ENCODE measurements at places on chromosomes 1 and 21.

DNA sequence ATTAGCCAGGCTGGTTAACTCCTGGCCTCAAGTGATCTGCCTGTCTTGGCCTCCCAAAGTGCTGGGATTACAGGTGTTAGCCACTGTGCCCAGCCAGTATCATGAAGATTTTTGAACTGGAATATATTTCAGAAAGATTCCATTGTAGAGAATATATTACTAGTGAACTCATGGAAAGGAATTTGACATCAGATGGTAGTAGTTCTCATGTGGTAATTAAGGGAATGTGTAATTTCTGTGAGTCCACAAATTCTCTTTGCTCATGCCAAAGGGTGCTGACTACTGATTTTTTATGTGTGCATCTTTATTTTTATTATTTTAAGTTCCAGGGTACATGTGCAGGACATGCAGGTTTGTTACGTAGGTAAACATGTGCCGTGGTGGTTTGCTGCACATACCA is 10.4 kb downstream of the DTL start:
- DNase-seq = no peak

- DNase-seq = peak; percentile 55
Observed at GRCh38 chr1:92482665-92483609, 3.8 kb downstream of the GFI1 start.

DNA sequence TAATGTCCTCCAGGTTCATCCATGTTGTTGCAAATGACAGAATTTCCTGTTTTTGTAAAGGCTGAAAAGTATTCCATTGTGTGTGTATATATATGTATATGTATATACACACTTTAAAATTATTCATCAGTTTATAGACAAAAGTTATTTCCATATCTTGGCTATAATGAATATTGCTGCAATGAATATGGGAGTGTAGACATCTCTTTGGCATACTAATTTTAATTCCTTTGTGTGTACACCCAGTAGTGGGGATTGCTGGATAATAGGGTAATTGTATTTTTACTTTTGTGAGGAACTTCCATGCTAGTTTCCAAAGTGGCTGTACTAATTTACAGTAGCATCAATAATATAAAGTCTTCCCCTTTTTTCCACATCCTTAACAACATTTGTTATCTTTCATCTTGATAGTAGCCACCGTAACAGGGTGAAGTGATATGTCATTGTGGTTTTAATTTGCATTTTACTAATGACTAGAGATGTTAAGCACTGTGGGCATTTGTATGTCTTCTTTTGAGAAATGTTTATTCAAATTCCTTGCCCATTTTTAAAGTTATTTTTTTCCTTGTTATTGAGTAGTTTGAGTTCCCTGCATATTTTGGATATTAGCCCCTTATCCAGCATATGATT is 243.0 kb downstream of the PDE4B start:
- DNase-seq = no peak

DNA sequence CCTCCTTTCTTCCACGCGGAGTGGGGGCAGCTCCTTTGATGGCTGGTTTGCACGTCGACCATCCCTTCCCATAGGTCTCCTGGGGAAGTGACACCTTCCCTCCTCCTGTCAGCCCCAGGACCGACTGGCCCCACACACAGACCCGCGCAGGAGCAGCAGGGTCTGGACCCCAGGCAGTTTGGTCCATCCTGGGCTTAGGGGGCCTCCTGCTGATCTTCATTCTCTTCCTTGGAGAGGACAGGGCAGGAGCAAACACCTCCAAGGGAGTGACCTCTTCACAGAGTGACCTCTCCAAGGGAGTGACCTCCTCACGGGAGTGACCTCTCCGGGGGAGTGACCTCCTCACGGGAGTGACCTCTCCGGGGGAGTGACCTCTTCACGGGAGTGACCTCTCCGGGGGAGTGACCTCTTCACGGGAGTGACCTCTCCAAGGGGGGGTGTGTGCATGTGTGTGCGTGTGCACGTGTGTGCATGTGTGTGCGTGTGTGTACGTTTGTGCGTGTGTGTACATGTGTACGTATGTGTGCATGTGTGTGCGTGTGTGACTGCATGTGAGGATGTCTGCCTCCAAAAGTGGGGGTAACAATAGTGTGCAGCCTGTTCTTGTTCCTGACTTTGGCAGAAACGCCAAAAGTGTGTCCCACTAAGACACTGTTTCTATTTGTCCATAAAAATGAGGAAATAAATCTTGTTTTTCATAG is 29.8 kb downstream of the COL6A1 start:
- DNase-seq = no peak

DNA sequence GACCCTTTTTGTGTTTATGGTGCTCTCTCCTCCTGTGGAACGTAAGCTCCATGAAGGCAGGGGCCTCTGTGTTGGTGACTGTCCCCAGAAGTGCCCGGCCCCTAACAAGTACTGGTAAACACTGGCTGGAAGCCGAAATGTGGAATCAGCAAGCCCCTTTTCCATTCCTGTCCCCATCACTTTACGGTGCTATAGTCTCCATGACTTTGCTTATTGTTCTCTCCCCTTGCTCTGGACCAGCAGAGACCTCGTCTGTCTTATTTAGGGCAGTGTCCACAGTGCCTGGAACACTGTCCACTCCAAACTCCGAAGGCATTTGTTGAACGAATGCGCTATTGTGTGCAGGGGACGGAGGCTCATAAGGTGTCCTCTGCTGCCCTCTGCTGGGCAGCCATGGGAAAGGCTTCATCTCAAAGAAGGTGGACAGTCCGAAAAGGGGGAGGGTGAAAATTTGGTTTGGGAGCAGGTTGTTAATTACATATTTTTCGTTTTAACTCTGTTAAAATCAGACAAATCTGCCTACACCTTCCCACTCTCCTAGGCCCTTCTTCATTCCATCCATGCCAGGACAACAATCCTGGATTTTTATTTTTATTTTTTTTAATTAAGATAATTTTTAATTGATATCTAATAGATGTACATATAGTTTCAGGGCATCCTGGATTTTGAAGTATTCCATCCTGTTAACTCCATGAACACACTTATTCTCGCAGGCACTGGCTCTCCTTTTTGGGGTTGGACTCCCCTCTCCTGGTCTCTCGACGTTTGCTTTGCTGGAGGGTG is 115.6 kb downstream of the PGBD5 start:
- peak; percentile 47 for DNase-seq

GRCh38 chr1:169044971-169045370 is 61.5 kb upstream of the ATP1B1 start:
- DNase-seq = no peak

DNA sequence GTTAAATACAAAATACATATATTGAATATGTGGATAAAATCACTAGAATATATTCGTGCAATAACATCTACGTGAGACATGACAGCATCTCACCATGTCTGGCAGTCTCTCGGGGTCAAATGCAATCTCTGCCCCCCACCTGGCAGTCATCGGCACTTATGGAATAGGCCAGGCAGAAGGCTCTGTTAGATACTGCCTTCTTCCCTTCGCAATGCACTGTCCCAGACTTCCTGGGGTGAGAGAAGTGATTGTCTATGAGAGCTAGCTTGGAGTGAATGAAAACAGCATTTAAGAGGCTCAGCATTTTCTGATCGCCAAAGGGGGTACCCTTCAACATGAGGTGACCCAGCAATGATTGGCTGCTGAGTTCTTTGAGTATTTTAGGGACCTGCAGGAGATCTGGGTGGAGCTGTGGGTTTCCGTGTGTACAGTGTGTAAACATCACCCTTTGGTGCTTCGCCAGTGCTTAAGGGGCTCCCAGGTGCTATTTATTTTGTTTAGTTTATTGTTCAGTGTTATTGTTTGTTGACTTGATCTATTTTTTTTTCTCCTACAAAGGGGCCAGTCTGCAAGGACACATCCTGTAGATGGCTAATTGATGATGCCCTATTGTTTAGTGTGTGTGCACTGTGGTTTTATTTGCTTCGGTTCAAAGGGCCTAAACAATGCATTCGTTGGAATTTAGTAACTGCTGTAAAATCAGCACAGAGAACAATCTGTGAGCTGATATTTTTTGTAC is 10.2 kb downstream of the ERG start:
- peak; percentile 94 for DNase-seq

- DNase-seq = no peak
Observed at GRCh38 chr1:154434346-154435085, 29.4 kb downstream of the IL6R start.

DNA sequence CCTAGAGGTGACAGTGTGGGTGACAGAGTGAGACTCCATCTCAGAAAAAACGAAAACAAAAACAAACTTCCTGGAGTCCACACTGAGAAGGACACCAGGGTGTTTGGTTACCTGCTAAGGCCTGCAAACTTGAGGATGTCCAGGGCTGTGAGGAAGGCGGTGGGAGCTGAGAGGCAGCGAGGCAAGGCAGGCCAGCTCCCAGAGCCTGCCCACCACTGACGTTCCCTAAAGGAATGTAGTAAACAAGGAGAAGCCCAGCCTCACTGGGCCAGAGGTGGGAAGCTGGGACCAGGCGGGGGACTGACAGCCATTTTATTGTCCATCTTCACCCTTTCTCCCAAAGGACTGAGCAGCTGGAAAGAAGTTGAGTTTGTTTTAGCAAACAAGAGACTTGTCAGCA is 24.1 kb downstream of the SHISA4 start:
- DNase-seq = no peak

- no peak for DNase-seq
Observed at GRCh38 chr21:21148514-21148913, 150.3 kb downstream of the NCAM2 start.

GRCh38 chr1:30374400-30375070 is 348.9 kb downstream of the MATN1 start:
- DNase-seq = no peak

DNA sequence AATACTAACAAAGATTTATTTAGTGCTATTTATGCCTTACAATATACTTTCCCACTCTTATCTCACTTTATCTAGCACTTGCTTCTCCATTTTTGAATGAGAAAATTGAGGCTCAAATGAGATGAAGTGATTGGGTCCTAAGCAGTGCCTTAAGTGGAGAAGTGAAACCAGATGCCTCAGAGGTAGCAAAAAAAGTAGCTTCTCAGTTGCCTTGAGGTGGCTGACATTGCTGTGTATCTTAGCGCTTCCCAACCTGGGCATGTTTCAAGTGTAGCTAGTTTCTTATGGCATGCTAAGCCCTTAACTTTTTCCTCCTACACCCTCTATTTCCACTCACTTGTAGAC is 390.4 kb downstream of the OMA1 start:
- DNase-seq = no peak

- DNase-seq = no peak
Observed at GRCh38 chr1:242522304-242522945, 2.1 kb downstream of the PLD5 start.

DNA sequence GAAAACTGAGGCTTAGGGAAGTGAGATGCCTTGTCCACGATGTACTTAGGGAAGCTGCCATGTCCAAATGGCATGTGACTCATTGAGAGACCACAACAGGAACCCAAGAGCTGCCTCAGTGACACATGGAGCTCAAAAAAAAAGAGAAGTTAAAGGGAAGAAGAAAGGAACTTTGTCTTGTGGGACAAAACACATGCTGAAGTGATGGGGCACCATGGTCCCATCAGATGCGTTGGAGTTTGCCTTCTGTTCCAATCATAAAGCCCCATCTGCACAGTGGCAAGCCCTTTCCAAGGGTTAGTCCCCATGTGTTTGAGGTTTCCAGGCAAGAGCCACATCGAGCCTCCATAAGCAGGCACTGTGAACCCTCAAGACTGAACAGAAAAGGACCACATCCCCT is 8.0 kb downstream of the MED8 start:
- DNase-seq = no peak

DNA sequence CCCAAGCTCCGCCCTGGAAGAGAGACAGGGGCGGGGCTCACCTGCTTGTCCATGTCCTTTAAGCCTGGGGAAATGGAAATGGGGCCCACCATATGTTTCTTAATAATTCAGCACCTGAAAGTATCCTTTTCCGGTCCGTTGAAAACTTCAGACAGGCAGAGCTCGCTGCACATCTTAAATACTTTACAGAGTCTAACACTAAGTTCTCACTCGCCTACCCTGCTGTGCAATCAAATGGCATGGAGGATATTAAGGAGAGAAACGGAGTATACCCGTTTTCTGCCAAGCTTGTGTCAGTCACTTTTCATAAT is 467 bp upstream of the CC2D1B start:
- DNase-seq = no peak

GRCh38 chr1:111361761-111362160 is 65.8 kb downstream of the OVGP1 start:
- DNase-seq = no peak

- DNase-seq = no peak
Observed at GRCh38 chr1:24892188-24893153, 37.6 kb downstream of the RUNX3 start.

GRCh38 chr1:82979593-82980236 is 1019.2 kb downstream of the TTLL7 start:
- DNase-seq = peak; percentile 73

DNA sequence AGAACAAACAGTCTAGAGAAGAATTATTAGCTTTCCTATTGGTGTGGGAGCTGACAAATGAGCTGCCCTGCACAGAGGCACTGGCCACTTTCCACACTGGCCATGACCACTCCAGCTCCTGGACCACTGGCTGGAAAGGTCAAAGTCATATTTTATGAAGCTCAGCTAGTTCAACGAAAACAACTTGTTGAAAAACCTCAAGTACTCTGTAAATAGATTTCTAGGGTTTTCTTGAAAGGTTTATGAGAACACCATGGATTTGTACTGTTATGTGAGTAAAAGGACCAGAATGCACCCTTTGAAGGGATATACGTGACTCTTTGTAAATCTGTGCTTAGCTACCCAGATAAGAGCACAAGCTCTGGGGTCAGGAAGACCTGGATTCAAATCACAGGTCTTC is 54.5 kb upstream of the FGGY start:
- DNase-seq = no peak

GRCh38 chr1:35406103-35406502 is 137.6 kb downstream of the ZMYM4 start:
- DNase-seq = no peak

GRCh38 chr1:79478728-79479373 is 472.3 kb upstream of the ADGRL4 start:
- DNase-seq = no peak

GRCh38 chr1:87959236-87959635 is 630.6 kb downstream of the LMO4 start:
- no peak for DNase-seq

GRCh38 chr1:32405672-32406467 is 11.6 kb upstream of the BSDC1 start:
- no peak for DNase-seq

- no peak for DNase-seq
Observed at GRCh38 chr1:38015978-38016725, 3.6 kb downstream of the UTP11 start.

GRCh38 chr1:209168204-209168603 is 415.3 kb upstream of the CAMK1G start:
- no peak for DNase-seq

- peak; percentile 87 for DNase-seq
Observed at GRCh38 chr1:202107321-202107761, 15.4 kb upstream of the GPR37L1 start.

- DNase-seq = no peak
Observed at GRCh38 chr1:72936151-72936740, 653.9 kb upstream of the NEGR1 start.

GRCh38 chr1:104266612-104267011 is 516.9 kb downstream of the AMY1C start:
- DNase-seq = no peak

- DNase-seq = no peak
Observed at GRCh38 chr1:30919025-30919881, 10.7 kb upstream of the SDC3 start.

- no peak for DNase-seq
Observed at GRCh38 chr1:170397061-170397460, 134.9 kb upstream of the GORAB start.
